ENCODE measurements at places on chromosomes 6 and 20.

GRCh38 chr6:4673861-4674260 lies 102.3 kb upstream of the CDYL start:
- no peak for DNase-seq

GRCh38 chr6:113522376-113522775 lies 334.8 kb upstream of the MARCKS start:
- DNase-seq: no peak

DNA sequence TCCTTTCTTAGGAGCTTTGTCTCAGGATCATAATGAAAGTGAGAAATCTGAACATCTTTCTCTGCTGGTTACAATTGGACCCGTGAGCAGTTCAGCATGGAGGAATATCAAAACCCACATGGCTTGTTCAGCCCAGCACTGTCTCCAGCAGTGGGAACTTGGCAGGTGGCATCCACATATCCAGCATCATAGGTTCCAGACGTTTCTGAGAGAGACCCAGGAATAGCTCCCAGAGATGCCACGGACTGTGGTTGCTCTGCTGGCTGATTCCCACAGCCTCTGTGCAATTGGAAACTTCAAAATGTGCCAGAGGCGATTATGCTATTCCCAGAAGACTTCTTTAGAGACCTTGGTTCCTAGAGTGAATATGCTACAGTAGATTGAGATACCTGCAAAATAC lies 76.4 kb downstream of the PHACTR2 start:
- DNase-seq: no peak

- no peak for DNase-seq
Observed at GRCh38 chr6:9208966-9209365, 773.6 kb upstream of the SLC35B3 start.

GRCh38 chr6:78942446-78942845 lies 75.1 kb downstream of the IRAK1BP1 start:
- DNase-seq: no peak

DNA sequence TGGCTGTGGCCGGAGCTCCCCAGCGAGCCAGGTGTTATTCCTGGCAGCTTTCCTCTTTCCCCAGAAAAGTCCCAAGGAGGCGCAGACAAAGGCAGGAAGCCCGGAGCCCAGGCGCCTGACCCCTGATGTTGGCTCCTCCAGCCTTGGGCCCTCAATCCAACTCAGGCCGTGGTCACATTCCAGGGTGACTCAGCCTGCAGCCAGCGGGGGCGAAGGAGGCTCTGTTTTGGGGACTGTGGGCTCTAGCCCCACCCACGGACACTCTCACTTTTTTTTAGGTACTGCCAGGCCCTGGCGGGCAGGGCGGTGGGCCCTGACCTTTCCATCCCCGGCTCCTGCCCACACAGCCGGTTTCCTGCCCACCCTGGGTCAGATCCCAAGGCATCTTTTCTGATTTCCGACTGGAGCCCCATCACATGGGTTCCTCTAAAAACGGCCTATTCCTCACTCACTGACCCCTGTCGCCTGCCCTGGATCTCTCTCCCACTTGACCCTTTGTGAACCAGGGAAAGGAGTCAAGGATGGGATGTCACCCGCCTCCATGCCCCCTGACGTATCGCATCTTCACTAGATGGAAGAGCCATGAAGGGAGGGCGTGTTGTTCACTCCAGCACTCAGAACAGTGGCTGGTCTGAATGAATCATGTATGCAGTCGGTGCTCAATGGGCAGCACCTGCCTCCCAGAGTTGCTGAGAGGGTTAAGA lies 5.5 kb downstream of the PTGIS start:
- no peak for DNase-seq

DNA sequence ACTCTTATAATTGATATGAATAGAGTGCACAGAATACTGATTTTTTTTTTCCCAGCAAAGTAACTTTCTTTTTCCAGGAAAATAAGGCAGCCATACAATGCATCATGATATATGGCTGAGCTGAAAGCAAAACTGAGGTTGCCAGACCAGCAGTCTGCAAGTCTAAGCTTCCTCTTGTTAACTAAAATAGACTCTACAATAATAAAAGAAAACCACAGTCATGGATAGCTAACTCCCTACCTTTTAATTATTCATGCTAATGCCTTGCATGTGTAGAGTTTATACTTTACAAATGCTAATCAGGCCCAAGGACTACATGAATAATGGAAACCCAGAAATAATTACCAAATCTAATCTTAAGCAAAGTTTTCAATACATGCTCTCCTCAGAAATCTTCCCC lies 47.4 kb downstream of the MAP7 start:
- DNase-seq: no peak

- DNase-seq: no peak
Observed at GRCh38 chr20:63664861-63665594, 6.9 kb downstream of the RTEL1 start.

GRCh38 chr6:73665686-73666319 lies 12.0 kb upstream of the SLC17A5 start:
- no peak for DNase-seq

DNA sequence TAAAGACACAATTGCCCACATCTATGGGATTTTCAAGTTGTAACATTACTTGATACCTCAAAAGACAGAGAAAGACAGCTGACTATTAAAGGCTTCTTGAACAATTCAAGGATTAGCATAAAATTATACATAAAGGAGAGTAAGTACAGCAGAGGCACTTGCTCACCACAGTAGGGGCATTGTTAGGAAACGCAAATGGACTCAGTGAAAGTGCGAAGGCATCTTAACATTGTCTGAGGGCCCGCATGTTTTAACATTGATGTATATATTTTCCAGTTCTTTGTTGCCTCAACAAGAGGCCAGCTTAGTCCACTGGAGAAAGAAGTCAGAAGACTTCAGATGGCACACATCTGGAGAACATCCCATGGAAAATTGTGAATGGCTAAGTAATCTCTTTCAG lies 115.4 kb downstream of the SIM1 start:
- DNase-seq: no peak

DNA sequence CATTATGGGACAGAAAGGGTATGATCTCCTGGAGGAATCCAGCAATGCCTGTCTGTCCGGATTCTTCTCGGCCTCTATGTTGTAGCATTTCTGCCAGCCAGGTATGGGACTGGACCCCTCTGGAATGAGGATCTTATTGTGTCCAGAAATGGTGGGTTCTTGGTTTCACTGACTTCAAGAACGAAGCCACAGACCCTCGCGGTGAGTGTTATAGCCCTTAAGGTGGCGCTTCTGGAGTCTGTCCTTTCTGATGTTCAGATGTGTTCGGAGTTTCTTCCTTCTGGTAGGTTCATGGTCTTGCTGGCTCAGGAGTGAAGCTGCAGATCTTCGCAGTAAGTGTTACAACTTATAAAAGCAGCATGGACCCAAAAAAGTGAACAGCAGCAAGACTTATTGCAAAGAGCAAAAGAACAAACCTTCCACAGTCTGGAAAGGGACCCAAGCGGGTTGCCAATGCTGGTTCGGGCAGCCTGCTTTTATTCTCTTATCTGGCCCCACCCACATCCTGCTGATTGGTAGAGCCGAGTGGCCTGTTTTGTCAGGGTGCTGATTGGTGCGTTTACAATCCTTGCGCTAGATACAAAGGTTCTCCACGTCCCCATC lies 62.3 kb upstream of the IER3 start:
- DNase-seq: no peak

DNA sequence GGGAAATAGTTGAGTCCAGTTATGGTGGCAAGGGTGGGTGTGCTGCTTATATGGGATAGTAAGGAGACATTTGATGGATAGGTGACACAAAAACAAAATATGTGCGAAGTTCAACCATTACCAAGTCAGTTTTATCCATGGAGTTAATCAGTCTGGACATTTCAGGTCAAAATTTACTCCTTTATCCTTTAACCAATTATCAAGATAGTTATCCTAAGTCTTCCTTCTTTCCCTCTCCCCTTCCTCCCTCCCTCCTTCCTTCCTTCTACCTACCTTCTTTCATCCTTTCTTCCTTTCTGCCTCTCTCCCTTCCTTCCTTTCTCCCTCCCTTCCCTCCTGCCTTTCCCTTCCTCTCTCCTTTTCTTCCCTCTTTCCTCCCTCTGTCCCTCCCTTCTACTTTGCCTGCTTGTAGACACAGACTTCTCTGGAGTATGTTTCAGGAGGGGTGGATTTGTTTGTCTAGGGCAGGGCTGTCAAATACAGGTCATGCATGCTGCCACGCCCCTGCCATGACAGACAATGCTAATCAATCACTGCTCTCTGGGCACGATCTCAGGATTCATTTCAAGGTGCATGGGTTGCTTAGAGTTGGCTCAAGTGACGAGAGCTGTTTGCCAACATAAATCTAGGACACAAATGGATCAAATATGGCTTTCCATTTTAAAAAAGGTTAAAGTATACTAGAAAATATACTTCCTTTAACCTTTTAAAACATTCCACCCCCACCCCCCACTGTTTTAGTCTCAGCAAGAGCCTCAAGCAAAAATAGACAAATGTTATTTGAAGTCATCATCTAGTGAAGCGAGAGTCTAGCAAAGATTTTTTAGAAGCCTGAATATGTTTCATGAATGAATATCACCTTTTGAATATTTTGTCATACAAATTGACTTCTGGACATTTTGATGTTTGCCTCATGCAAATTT lies 281.6 kb upstream of the CITED2 start:
- DNase-seq: no peak

GRCh38 chr6:18022398-18023231 lies 35.2 kb upstream of the KIF13A start:
- DNase-seq: no peak
